Activated CD4-positive, CD25-positive, alpha-beta regulatory T cell treated with anti-CD3 and anti-CD28 coated beads, Interleukin-2, amount 50 U/mL, for 72 hours (primary cell): ENCODE measurements at places on chromosomes 12 and 14.

DNA sequence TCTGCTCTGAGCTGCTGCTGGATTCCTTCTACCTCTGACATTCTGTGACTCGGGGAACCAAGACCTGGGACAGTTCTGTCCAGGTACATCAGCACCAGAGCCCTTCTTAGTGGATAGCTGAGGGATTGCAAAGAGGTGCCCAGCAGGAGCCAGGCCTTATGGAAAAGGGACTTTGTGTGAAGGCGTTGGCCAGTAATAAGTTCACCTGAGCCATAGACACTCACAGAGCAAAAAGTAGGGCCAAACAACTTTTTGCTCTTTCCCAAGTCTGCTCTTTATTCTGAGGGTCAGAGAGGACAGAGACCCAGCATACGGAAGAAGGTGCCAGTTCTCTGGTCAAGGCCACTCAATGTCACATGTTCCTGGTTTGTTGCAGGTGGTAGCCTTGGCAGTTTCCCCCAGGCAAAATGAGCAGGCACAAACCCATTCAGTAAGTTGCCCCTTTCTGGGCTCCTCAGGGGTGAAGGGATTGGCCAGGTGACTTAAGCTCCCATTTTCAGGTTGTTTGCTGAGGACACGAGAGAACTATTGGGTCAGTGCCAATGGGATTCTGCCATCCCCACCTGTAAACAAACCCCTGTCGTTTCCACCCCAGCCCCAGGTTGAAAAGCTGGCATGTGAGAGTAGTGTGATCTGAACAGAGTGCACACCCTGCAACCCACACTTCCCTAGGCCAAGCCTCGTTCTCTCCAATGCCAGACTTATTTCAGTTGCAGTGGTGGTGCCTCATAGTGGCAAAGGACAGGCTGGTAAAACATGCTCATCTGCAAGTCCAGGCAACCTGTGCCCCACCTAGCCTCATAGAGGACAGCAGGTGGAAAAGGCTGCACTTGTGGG is 150.3 kb downstream of the SMOC1 start:
- DNase-seq: no peak

DNA sequence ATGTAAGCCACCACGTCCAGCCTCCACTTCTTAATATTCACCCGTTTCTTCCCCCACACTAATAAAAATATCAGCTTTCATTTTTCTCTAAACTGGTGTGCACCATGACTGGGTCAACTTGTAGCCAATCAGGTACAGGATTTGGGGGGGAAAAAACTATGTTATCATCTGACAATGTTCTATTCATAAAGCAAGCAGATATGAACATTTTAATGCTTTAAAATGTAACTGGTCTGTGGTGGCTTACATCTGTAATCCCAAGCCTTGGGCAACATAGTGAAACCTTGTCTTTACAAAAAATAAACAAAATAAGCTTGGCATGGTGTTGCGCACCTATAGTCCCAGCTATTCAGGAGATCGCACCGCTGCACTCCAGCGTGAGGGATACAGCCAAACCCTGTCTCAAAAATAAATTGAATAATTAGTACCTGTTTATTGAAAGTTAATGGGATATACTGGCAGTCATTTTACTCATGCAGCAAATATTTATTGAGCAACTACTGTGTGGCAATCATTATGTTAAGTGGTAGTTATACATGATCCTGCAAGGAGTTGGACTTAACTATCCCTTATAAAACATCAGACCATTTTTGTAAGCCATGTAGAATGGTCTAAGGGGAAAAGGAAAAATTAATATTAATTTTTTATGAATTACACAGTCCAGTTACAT is 15.3 kb upstream of the ITPR2 start:
- DNase-seq: no peak

- no peak for DNase-seq
Measured at GRCh38 chr12:93514853-93515252, 47.5 kb downstream of the MRPL42 start.

DNA sequence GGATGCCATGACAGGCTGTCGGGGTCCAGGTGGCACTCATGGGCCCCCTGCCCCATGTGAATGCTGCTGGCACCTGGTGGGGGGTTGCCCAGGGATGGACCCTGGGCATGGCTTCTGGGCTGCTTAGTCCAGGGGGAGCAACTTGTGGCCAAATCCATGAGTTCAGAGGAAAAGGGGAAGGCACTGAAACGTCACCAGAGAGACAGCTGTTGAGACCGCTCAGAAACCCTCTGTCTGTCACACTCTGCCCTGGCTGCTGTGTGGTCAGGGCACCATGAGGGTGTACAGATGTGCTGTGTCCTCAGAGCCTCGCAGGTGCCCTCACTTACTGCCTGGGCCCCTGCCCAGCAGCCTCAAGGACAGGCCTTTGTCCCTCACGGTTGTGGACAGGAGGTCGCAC is 9.4 kb downstream of the CLBA1 start:
- no peak for DNase-seq

- DNase-seq: no peak
Measured at GRCh38 chr14:105363847-105364708, 34.3 kb upstream of the TEX22 start.

GRCh38 chr14:70995671-70996070 is 88.4 kb downstream of the PCNX1 start:
- no peak for DNase-seq

DNA sequence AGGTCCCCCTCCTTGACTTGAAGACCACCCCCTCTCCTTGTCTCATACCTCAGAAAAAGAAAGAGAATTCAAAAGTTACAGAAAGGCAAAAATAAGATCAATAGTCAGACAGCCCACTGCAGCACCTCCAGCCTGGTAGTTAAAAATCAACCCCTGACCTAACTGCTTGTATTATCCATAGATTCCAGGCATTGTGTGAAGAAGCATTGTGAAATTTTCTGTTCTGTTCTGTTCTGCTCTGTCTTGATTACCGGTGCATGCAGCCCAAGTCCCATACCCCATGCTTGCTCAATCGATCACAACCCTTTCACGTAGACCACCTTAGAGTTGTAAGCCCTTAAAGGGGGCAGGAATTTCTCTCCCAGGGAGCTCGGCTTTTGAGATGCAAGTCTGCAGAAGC is 5.8 kb upstream of the DHRS7 start:
- no peak for DNase-seq

DNA sequence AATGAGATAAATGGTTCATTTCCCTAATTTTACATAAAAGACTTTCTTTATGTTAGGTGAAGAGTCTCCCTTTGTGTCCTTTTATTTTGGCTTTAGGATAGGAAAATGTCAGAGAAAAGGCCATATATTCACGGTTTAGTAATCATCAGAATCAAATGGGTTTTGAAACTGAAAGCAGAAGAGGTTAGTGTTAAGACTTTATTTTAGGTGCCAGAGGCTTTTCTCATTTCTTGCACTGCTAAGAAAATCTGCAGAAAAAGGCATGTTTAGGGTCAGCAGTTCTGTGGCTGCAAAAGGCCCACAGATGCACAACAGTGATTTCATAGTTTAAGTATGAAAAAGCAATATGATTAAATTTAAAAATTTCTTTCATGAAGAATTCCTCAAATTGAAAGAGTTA is 80.4 kb upstream of the SINHCAF start:
- DNase-seq: no peak

GRCh38 chr12:29486972-29487371 is 10.5 kb downstream of the OVCH1 start:
- no peak for DNase-seq

DNA sequence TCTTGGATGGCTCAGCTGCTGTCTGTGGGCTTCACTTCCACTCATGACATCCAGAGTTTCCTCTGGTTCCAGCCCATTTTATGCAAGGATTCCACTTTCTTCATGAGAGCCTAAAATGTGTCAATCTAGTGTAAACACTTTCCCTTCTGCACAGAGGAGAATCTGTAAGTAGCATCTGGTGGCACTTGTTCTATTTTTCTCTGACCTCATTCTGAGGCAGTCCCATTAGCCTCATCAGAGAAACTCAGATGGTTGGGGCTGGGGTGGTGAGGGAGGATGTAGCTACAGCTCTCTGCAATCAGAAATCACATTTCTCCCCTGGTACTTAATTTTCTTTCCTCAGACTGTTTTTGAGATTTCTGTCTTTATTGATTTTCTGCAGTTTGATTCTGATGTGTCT is 81.6 kb downstream of the PRMT8 start:
- no peak for DNase-seq

DNA sequence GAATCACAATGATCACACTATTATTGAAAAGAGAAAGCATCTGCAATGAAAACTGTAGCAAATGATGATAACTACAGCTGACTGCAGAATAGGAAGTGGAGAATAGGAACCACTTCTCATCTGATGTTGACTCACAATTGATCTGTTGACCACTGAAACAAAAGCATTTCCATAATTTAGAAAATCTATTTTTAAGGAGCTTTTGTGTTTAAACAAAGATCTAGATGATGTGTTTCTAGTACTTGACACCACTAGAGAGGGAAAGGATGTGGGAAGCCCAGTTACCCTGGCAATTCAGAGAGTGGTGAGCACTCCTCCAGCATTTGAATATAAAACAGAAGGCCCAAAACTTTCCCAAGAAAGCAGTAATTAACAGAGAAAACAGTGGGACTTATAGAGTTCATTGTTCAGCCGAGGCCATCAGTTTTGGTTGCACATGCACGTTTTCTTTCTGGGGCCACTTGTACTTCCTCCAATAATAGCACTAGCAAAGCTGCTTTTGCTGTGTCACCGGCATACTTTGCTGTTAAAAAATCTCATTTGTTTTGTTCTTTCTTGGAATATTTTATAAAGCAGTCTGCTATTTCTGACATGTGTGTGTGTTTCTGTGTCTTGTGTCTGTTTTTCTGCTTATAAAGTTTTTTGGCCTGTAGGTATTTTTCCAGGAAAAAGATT is 76.1 kb upstream of the HECTD1 start:
- no peak for DNase-seq

- DNase-seq: no peak
Measured at GRCh38 chr12:25328072-25328712, 77.5 kb upstream of the KRAS start.

DNA sequence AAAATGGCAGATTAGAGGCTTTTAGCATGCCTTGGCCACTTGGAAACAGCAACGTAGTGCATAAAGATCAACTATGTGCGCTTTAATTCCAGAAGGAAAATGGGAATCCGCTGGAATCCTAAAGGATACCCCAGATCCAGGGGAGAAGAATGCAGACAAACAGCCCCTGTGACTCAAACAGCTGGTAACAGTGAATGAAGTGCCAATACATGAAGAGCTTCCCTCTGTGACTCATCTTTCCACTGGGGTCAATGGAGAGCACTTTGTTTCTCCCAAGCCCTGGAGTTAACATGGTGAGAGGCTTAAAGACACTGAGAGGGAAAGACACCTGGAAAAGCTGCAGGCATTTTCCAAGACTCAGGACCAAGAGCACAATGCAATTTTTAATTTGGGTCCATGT is 263.1 kb downstream of the CEP128 start:
- no peak for DNase-seq

GRCh38 chr14:70123796-70124195 is 65.0 kb downstream of the SLC8A3 start:
- no peak for DNase-seq

- no peak for DNase-seq
Measured at GRCh38 chr12:11901701-11902524, 168.8 kb upstream of the BCL2L14 start.

DNA sequence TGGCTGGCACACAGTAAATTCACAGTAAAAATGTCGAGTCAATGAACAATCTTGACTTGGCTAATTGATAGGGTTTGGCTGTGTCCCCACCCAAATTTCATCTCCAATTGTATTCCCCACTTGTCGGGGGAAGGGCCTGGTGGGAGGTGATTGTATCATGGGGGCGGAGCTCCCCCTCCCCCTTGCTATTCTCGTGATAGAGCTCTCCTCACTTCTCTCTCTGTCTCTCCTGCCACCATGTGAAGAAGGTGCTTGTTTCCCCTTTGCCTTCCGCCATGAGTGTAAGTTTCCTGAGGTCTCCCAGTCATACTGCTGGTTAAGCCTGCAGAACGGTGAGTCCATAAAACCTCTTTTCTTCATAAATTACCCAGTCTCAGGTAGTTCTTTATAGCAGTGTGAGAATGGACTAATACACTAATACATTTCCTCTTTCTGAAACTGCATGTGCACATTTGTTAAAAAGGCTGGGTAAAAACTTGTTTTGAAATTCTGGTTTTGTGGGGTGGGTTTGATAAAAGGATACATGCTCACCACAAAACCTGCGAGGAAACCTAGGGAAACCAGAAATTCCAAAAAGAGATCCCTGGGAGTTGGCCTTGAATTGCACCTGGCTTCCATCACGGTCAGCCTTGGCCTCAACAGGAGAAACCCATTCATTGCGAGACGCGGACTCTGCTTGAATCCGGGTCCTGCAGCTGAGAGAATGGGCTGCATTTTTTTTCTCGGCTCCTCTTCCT is 16.2 kb upstream of the MYL2 start:
- DNase-seq: no peak

DNA sequence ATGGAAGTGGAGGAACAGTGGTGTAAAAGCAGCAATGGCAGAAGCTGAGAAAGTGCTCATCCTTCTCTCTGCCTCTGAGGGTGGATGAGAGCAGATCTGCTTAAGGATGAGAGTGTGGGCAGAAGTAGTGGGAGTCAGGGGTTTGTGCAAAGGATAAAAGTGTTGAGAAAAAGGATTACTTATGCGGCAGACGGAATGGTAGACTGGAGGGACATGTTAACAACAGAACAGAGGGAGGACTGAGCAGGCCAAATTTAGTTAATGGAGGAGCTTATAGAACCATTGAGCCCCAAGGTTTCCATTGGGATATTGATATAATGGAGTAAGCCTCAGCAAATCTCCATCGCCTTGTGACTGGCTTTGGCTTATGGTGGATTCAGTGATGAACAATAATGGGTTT is 25.5 kb downstream of the TRHDE start:
- DNase-seq: no peak

GRCh38 chr14:39641224-39641623 is 209.0 kb upstream of the FBXO33 start:
- no peak for DNase-seq

- no peak for DNase-seq
Measured at GRCh38 chr12:70549340-70550179, 87.7 kb downstream of the PTPRB start.

- DNase-seq: no peak
Measured at GRCh38 chr12:94148739-94149118, 352 bp downstream of the PLXNC1 start.

DNA sequence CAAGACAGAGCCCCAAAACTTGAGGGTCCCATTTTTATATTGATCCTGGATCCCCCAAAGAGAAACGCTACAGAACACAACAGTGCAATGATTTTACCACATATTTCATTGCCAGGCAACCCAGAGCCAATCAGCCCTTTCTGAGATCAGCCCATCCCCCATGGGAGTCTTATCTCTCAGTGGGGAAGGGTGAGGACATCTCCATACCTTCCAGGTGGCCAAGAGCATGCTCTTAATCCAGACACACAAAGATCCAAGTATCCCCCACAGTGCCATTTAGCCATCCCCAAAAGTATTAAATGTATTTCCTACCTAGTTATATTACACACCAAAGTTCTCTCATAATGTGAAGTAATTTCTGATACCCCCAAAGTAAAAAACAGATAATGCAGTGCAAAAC is 62.6 kb upstream of the AMN start:
- DNase-seq: no peak

- DNase-seq: no peak
Measured at GRCh38 chr14:23539248-23540140, 12.1 kb downstream of the ZFHX2 start.

DNA sequence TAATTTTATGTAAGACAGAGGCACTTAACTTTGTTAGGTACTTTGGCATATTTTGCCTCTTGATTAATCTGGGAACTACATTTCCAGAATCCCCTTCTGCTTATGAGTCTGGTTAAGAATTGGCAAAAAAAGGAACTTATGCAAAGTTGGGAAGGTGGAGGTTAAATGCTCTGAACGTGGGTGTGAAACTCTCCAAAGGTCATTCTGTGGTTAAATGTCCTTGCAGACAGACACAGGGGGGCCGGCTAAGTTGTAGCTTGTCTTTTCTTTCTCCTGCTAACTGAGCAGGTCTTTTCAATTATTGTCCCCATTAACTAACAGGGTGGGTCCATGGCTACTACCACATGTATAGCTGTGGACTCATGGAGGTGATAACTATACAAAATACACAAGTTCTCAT is 248.6 kb upstream of the NOVA1 start:
- no peak for DNase-seq
